ENCODE measurements at places on chromosomes 6 and 20. TPM values are rescaled to one million over a fixed set of nuclear protein-coding genes. Genes with fewer than 3 reads are reported as not detected.

The RIMS1 gene
- 6.0 TPM for total RNA-seq

The TMC2 gene
- total RNA-seq: 0.07 TPM

The ECI2 gene
- total RNA-seq: 51.8 TPM

The PNLDC1 gene
- 0.33 TPM for total RNA-seq

The GRM1 gene
- 0.16 TPM for total RNA-seq

The MCCD1 gene
- not detected for total RNA-seq

The VSX1 gene
- not detected for total RNA-seq

The PBOV1 gene
- not detected for total RNA-seq

The OR2J2 gene
- not detected for total RNA-seq

DNA sequence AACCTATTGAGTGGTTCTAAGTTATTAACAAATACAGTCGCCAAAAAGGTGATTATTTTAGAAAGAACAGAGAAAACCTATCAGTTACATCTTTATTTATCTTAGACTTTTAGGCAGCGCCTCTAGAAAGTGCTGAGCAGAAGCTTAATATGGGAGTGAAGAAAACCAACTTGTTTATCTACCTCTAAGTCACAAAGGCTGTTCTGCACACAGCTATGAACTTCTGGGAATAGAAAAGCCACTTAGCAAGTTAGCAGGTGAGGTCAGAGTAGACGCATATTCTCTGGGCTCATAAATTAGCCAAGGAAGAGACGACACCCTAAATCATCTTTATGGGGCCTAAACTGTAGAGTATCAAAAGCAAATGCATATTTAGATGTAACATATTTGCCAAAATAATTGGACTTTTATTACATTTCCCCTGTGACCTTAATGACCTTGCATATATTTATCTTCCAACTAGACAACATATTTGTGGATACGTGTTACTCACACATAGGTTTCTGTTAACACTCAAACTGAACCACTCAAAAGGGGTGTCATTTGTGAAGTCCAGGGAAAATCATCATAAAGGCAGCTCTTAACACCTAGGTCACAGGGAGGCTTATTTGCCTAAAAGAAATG, 267.1 kb downstream of the ADGB start:
- no peak overlapping the region for H3K27ac ChIP-seq
- no peak for DNase-seq
- no peaks in the 10 kb centered on the region for H3K27me3 ChIP-seq
- no peak overlapping the region for H3K4me3 ChIP-seq
- no peaks in the 10 kb centered on the region for H3K36me3 ChIP-seq

DNA sequence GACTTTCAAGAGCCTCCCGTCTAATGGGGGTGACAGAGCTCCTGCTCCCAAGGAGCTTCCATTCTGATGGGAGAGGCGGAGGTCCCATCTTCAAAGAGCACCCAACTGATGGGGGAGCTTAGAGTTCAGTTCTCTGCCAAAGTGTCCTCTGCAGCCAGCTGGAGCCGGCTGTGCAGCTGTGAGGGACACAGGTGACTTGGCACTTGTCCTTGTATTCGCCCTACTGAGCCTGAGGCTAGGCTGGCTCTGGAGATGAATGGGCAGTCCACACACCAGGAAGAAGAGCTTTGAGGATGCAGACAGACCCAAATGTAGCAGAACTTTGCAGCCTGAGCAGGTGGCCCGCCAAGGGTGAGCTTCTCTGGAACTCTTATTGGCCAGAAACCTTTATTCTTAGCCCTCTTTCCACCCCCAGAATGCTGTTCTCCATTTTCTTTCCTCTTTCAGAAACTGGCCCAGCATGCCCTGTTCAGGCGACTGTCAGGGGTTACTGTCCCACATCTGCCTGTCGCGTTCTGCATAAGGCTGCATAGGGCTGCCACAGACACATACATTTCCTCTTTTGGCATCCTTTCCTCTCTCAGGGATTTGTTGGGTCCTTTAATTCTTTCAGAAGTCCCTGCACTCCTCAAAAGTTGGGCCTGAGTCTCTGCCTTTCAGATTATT, 108.7 kb upstream of the LRFN2 start:
- DNase-seq: no peak
- H3K4me1 ChIP-seq: no peaks in the 10 kb centered on the region
- no peaks in the 10 kb centered on the region for H3K36me3 ChIP-seq
- H3K27me3 ChIP-seq: peaks cover 32% of the 10 kb centered on the region
- H3K27ac ChIP-seq: no peak overlapping the region
- H3K4me3 ChIP-seq: no peak overlapping the region

DNA sequence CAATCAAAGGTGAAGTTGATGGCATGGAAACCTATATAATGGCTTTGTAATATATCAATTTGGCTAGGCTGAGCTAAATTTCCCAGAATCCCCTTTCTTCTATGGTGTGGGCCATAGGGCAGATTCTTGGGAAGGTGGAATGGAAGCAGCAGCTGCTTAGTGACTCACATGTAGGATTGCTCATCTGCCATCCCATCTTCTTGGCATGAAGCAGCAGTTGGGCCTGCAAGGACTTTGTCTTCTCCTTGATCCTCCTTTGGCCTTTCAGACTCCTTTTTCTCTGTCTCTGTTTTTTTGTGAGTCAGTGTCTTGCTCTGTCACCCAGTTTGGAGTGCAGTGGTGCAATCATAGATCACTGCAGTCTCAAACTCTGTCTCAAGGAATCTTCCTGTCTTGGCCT, 52.6 kb upstream of the CEP162 start:
- no peak overlapping the region for H3K27ac ChIP-seq
- peaks cover 8% of the 10 kb centered on the region for H3K27me3 ChIP-seq
- no peaks in the 10 kb centered on the region for H3K4me1 ChIP-seq
- no peaks in the 10 kb centered on the region for H3K36me3 ChIP-seq
- no peak overlapping the region for H3K4me3 ChIP-seq

DNA sequence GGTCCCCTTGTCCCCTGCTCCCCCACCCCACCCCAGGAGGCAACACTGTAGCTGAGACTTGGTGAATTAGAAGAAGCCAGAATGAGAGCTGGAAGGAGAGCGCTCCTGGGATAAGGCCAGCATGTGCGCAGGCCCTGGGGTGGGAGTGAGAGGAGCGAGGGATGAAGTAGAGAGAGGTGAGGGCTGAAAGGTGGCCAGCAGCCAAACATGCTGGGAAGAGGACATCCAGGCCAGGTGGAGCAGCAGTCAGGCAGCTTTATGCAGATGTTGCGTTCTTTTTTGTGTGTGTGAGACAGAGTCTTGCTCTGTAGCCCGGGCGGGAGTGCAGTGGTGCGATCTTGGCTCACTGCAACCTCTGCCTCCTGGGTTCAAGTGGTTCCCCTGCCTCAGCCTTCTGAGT, 2.2 kb upstream of the BPIFB1 start:
- no peak overlapping the region for H3K27ac ChIP-seq
- no peaks in the 10 kb centered on the region for H3K36me3 ChIP-seq
- H3K4me3 ChIP-seq: no peak overlapping the region
- peaks cover 6% of the 10 kb centered on the region for H3K4me1 ChIP-seq
- DNase-seq: no peak
- H3K27me3 ChIP-seq: peaks cover 23% of the 10 kb centered on the region

DNA sequence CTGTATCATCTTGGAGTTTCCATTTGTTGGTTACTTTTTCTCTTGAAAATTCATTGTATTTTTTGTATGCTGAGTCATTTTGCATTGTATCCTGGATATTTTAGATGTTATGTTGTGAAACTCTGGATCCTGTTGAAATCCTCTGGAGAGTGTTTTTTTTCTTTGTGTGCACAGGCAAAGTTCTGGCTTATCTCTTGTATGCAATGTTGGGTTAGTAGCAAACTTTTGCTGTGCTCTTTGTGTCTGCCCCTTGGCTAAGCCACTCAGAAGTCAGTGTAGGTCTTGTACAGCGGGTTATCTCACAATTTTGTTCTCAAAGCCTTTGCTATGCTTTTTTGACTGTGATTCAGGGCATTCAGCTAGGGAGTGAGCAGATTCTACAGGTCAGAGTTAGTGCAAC, 29.1 kb upstream of the LMBRD1 start:
- no peaks in the 10 kb centered on the region for H3K36me3 ChIP-seq
- no peaks in the 10 kb centered on the region for H3K27me3 ChIP-seq

- H3K27ac ChIP-seq: peak overlapping the region; percentile 71
- H3K36me3 ChIP-seq: peaks cover 4% of the 10 kb centered on the region
- DNase-seq: no peak
- no peak overlapping the region for H3K4me3 ChIP-seq
- no peaks in the 10 kb centered on the region for H3K27me3 ChIP-seq
These were observed 175.9 kb downstream of the SOX4 start for GRCh38 chr6:21769405-21769861.

- no peak for DNase-seq
- H3K27me3 ChIP-seq: no peaks in the 10 kb centered on the region
- H3K4me3 ChIP-seq: no peak overlapping the region
- peak overlapping the region; percentile 33 for H3K27ac ChIP-seq
These were observed 94.5 kb downstream of the BACH2 start for GRCh38 chr6:90202156-90202555.

GRCh38 chr6:132246632-132247270, 154.5 kb downstream of the MOXD1 start:
- no peaks in the 10 kb centered on the region for H3K27me3 ChIP-seq
- DNase-seq: no peak
- peaks cover 11% of the 10 kb centered on the region for H3K4me1 ChIP-seq
- no peaks in the 10 kb centered on the region for H3K36me3 ChIP-seq
- H3K27ac ChIP-seq: no peak overlapping the region

DNA sequence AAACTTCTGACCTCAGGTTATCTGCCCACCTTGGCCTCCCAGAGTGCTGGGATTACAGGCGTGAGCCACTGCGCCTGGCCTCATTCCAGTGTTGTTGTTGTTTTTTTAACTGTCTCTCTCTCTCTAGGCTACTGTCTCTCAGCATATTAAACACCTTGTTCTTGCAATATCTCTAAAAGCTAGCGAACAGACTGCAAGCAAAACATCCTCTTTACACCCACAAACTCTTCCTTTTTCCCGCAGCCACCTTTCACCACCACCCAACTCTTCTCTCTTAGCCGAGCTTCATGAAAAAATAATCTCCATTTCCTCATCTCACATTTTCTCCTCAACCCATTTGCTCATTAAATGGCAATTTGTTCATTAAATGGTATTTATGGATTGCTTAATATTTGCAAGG, 45.5 kb downstream of the SGK1 start:
- H3K27ac ChIP-seq: no peak overlapping the region
- H3K36me3 ChIP-seq: no peaks in the 10 kb centered on the region
- no peak overlapping the region for H3K4me3 ChIP-seq
- peaks cover 9% of the 10 kb centered on the region for H3K4me1 ChIP-seq
- H3K27me3 ChIP-seq: peaks cover 4% of the 10 kb centered on the region

DNA sequence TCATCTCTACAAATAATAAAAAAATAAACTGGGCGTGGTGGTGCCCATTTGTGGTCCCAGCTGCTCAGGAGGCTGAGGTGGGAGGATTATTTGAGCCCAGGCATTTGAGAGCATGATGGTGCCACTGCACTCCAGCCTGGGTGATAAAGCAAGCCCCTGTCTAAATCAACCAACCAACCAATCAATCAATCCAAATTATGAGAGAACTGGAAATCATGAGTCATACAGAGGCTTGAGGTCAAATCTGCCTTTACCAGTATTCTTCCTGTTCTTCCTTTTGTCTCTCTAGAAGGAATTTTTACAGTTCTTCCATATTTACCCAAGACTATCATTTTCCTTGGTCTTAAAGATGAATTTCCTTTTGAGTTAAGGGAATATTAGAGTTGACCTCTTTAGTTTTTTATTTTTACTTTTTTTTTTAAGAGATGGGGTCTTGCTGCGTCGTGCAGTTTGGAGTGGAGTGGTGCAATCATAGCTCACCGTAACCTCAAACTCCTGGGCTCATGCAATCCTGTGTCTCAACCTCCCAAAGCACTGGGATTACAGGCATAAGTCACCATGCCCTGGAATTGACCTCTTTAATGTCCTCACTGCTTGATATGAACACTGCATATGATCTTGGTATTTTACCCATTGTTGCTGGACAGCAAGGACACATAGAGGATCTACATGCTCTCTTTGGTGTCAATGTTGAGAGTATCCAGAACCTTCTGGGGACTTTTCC, 44.1 kb upstream of the TXNDC5 start:
- H3K4me3 ChIP-seq: no peak overlapping the region
- no peaks in the 10 kb centered on the region for H3K4me1 ChIP-seq
- H3K27ac ChIP-seq: no peak overlapping the region
- no peak for DNase-seq

- H3K4me3 ChIP-seq: no peak overlapping the region
- H3K27me3 ChIP-seq: peaks cover 31% of the 10 kb centered on the region
- no peak for DNase-seq
- H3K36me3 ChIP-seq: no peaks in the 10 kb centered on the region
- H3K4me1 ChIP-seq: no peaks in the 10 kb centered on the region
- no peak overlapping the region for H3K27ac ChIP-seq
These were observed 310.3 kb downstream of the CDH26 start for GRCh38 chr20:60268491-60268890.

DNA sequence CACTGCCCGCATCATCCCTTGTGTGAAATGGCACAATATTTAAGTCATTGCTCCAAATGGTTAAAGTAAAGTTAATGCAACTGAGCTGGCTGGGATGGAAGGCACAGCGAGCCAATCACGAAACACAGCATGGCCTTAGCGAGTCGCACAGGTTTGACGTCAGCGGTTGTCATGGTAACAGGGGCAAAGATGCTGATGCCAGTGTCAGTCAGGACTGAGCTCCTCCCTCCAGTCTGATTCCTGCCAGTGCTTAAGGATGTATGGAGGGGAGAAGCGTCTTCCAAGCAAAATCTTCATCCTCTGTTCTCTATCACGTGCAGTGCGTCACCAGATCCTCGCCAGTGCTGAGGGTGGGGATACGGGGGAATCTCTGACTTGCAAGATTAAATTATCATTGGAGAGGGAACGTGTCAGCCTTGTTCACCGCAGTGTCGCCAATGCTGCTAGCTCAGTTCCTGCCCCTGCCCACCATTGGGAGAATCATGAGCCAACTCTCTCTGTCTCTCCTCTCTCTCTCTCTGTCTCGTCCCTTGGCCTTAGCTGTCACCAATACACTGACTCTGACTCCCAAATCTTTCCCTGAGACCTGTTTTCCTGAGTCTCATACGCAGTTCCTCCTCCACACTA, 24.5 kb downstream of the TSPYL4 start:
- no peak overlapping the region for H3K4me3 ChIP-seq

DNA sequence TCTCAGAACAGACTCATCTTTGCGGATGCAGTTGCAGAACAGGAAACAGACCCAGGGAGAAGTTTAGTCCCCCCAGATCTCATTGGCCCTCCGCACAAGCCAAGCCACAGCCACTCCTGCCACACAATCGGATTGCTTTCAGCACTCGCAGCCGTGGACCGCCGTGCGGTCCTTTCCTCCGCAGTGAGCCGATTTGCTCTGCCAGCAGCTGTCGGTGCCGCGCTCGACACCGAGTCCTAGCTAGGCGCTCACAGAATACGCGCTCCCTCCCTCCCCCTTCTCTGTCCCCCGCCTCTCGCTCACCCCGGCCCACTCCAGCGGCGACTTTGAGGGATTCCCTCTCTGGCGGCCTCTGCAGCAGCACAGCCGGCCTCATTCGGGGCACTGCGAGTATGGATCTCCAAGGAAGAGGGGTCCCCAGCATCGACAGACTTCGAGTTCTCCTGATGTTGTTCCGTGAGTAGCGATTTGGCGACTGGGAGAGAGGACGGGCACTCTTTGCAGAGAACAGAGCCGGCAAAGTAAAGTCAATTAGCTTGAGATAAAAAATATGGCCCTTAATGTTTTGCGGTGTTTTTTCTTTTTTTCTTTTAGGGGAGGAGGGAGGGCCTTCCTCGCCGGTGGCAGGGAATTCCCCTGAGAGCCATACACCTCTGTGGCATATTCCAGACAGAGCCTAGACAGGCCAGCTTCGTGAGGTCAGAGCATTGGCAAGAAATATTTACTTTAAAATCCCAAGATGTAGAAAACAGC, at the start of gene LAMP5:
Gene LAMP5, plus strand, starts transcription at position 130 of the 753 bp plus-strand sequence. Its CDS starts 263 bp downstream, at position 393.
- peaks cover 99% of the 10 kb centered on the region for H3K27me3 ChIP-seq
- H3K4me3 ChIP-seq: peak within 1 kb of the TSS; percentile 60
- peak; percentile 57 for DNase-seq
- peaks cover 24% of the 10 kb centered on the region for H3K4me1 ChIP-seq
- H3K36me3 ChIP-seq: no peaks in the 10 kb centered on the region
- H3K27ac ChIP-seq: no peak within 1 kb of the TSS
